Sciatic nerve (tissue), 2 donors: ENCODE measurements at places on chromosomes 11 and 22.

DNA sequence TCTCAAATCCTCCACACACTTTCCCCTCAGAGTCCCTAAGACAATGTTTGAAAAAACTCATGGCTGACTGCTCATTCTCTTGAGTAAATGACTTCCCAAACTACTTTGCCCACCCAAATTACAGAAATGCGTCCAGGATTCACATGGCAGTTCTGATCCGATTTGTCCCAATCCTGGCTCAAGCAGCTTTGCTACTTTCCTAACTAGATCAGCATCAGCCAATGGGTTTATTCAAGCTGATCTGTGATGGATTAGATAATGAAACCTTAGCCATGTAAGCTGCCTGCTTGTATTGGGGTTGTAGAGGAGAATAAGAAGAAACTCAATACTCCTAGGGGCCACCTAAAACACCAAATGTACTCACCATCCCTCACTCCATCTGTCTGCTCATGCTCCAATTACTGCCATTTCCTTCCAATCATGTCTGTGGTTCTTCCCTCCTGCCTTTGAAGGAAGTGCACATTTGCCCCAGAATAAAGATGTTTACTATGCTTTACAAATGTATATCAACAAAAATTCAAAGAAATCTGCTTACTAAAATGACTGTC, 6.9 kb downstream of the RBFOX2 start:
- DNase-seq: no peak

GRCh38 chr11:114785820-114786219, 107.5 kb downstream of the NXPE2 start:
- DNase-seq: no peak

DNA sequence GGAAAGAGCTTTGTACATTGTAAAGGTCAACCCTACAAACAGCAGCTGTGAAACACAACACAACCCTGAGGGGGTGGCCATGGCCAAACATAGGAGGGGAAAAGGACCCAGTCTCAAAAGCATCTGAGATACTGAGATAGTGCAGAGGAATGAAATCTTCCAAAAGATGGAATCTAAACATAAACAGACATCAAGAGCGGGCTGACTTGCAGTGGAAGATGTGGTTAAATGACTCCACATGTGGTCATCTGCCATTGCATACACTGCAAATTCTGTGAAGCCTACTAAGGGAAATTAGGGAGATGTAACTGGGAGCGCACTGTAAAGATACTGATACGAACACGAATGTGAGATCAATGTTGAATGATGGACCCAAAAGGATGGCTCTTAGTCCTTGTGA, 22.0 kb downstream of the BDNF start:
- DNase-seq: no peak

- DNase-seq: no peak
Measured at GRCh38 chr11:96145163-96145585, 197.8 kb downstream of the MAML2 start.

- no peak for DNase-seq
Measured at GRCh38 chr11:17159441-17159840, 48.3 kb downstream of the PIK3C2A start.

GRCh38 chr11:41920374-41920773, 460.9 kb upstream of the LRRC4C start:
- no peak for DNase-seq

DNA sequence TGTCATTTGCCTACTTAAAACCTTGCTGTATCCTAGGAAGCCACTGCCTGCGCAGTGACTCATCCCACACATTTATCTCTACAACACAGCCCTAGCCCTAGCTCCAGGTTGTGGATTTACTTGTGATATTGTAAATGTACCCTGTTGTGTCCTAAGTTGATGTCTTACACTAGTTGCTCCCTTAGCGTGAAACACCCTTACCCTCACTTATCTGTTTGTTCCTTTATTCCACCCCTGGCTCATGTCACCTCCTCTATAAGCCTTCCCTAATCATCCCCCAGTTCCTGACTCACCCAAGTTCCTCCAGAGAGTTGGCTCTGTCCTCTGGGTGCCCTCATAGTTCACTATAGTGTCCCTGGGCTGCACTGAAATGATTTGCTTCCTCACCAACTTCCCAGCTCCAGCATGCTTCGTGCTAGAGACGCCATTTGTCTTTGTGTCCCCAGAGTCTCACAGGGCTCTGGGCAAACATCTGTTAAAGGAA, 431.8 kb upstream of the FAT3 start:
- no peak for DNase-seq
